ENCODE measurements at places on chromosomes 7 and 10. TPM values are rescaled to one million over a fixed set of nuclear protein-coding genes. Genes with fewer than 3 reads are reported as not detected.

- DNase-seq: no peak
Observed at GRCh38 chr7:35988105-35988504, 164.9 kb upstream of the EEPD1 start.

The NPFFR1 gene
- total RNA-seq: not detected

The AKR1C8 gene
- not detected for total RNA-seq

DNA sequence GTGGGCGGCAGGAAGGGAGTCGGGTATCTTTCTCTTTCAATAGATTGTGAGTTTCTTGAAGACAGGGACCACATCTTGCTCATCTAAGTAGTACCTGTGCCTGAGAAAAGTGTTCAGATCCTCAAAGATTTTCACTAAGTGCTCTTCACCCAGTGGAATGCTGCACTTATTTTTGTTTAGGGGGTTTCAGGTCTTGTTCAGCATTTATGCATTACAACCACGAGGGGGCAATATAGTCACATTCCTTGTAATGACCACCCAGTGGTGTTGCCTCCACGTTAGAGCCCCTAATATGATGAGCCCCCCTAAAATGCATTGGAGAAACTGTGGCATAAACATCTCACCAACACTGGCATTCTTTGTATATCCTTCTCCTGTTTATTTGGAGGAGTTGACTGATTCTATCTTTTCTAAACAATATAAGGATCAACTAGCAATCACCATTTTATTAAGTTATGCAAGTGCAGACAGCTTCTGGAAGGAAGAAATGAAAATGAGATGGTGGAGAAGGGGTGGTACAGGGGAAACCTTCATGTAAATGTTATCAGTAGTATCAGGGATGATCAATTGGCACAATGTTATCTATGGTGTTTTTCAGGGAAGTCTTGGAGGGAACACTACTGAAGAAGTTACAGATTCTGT is 3.1 kb upstream of the PAPSS2 start:
- DNase-seq: no peak

DNA sequence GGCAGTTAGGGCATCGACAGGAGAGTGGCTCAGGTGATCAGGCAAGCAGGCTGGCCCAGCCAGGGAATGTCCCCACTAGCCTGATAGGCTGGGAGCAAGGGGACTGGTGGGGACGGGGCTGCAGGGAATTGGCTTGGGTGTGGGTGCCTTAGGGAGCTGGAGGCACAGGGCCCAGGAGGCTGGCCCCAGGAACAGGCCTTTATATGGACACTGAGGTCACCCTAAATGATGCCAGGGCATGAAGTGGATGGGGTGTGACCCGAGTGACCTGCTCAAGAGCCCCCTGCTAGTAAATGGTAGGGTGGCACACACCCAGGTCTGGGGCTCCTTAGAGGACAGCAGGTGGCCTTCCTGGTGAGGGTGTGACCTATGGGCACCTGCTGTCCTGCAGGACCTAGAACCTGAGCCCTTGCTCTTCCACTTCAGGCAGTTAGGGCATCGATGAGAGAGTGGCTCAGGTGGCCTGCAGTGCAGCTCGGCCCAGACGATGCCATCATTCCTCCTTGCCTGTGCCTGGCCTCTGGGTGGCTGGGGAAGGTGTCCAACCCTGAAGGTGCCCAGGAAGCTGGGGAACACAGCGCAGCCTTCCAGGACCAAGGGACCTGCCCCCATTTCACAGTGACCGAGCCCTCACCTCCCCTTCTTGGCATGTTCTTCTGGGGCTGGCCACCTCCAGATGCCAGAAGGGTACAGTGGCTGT is 51.7 kb upstream of the LEP start:
- DNase-seq: no peak

DNA sequence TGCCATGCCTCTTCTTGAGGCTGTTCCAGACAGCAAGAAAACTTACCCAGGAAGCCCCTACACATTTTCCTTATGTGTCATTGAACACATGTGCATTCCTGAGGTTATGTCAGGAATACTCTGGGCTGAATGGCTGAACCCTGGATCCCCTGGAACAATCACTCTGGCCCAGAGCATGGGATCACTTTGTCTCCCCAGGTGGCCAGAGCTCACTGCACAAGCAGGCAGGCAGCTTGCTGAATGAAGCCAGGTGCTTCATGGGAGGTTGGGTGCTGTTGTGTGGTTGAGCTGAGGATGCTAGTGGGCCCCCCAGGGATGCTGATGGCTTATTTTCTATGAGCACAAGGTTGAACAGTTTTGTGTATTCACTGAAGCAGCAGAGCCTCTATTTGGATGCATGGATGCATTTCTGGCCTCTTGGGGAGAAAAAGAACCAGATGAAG is 54.7 kb upstream of the NPTX2 start:
- no peak for DNase-seq

The TAC1 gene
- 1.5 TPM for total RNA-seq

DNA sequence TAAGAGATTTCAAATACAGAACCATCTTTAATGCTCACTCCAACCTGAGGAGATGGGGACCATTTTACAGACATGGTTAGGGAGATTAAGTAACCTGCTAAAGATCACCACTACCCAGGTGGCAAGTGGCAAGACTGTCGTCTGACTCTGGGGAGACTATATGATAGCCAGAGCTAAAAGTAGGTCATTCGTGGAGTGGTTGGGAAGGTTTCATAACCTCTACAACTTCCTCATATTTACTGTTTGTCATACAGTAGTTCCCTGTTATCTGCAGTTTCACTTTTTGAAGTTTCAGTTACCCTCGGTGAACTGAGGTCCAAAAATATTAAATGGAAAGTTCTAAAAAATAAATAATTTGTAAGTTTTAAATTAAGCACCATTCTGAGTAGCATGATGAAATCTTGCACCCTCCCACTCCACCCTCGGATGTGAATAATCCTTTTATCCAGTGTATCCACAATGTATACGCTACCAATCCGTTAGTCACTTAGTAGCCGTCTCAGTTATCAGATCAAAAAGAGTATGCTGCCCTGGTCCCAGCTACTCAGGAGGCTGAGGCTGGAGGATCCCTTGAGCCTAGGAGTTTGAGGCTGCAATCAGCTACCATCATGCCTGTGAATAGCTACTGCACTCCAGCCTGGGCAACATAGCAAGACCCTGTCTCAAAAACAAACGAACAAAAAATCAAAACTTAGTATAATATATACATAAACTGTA is 14.9 kb upstream of the LGI1 start:
- DNase-seq: no peak

- no peak for DNase-seq
Observed at GRCh38 chr10:110864662-110865140, 7.0 kb upstream of the PDCD4 start.

GRCh38 chr10:80253266-80253962 is 36.0 kb downstream of the MAT1A start:
- DNase-seq: no peak

The RGS10 gene
- total RNA-seq: 97.9 TPM

The UBTD1 gene
- 6.6 TPM for total RNA-seq

The HMX3 gene
- not detected for total RNA-seq

- no peak for DNase-seq
Observed at GRCh38 chr10:44581996-44582395, 197.1 kb upstream of the CXCL12 start.
